ENCODE measurements at places on chromosomes 6 and 20. TPM values are rescaled to one million over a fixed set of nuclear protein-coding genes. Genes with fewer than 3 reads are reported as not detected.

KIF6 gene
- total RNA-seq = 0.16 TPM

TXLNB gene
- 1.9 TPM for total RNA-seq

RAB22A gene
- total RNA-seq = 8.0 TPM

MCHR2 gene
- not detected for total RNA-seq

TSPO2 gene
- not detected for total RNA-seq

TNNC2 gene
- total RNA-seq = 6.7 TPM

PTGIS gene
- 295 TPM for total RNA-seq

CUTA gene
- total RNA-seq = 170 TPM

TCP11 gene
- total RNA-seq = not detected

All from bronchial smooth muscle cell (primary cell).